ENCODE measurements at places on chromosomes 6 and 20.

- no peak for DNase-seq
Observed at GRCh38 chr6:21201637-21202350, 391.8 kb upstream of the SOX4 start.

DNA sequence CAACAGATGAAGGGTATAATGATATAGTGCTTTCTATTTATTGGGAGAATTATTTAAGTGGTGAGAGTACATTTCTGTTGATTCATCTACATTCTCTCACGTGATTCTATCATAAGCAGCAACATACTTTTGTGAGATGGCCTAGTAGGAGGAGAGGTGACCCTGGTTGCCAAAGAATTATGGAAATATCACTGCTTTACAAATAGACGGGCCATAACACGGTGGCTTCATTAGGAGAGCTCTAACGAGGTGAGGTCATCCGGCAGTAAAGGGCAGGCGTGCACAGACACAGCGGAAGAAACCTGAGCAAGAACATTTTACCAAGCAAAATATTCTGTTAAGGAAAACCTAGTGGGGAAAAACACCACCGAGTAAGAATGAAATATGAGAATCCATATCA lies 337.4 kb upstream of the QKI start:
- DNase-seq, result no peak

- DNase-seq, result no peak
Observed at GRCh38 chr20:13173201-13173600, 47.9 kb upstream of the ISM1 start.

- no peak for DNase-seq
Observed at GRCh38 chr6:16595514-16596120, 165.6 kb downstream of the ATXN1 start.

DNA sequence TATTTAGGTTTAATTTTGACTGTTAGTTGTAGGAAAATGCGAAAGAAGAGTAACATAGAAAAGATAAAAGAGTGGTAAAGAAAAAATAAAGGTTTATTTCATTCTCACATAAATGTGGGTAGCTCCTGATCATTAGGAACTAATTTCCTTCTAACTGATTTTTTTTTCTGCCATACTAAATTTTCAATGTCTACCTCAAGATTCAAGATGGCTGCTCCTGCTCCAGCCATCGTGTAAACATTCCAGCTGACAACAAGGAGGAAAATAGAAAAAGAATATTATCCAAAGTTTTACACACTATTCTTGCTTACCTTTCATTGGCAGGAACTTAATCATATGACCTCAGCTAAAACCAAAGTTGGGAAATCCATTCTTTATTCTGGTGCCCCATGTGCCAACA lies 488.2 kb downstream of the LMBRD1 start:
- DNase-seq, result no peak

GRCh38 chr20:38173237-38174156 lies 8.4 kb upstream of the TGM2 start:
- DNase-seq, result no peak

DNA sequence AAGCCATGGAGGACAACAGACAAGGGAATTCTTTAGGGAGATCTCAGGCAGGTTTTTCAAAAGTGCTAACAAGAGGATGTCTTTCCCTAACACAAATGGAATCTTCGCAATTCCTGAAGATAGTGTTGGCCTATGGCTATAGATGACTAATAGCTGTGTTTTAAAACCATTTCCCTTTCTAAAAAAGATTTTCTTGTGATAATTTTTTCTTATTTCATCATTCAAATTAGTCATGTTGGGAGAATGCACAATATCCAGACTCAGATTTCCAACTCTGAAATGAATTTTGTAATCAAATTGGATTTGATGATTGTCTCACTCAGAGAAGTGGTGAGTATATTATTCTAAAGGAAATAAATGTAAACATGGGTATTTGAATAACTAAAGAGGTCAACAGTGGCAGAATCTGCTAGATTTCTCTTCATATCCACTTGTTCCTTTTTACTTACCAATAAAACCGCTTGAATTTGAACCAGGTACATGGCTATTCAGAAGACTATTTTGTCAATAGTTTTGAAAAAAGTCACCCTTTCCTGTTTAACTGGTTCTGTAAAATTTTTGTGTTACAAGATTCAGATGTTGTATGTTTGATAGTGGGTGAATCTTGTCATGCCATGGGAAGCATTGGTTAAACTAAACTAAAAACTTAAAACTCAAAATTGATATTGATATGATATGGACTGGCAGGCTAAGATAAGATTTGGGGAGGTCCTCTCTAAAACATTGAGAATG lies 1223.7 kb upstream of the EYS start:
- DNase-seq, result no peak

DNA sequence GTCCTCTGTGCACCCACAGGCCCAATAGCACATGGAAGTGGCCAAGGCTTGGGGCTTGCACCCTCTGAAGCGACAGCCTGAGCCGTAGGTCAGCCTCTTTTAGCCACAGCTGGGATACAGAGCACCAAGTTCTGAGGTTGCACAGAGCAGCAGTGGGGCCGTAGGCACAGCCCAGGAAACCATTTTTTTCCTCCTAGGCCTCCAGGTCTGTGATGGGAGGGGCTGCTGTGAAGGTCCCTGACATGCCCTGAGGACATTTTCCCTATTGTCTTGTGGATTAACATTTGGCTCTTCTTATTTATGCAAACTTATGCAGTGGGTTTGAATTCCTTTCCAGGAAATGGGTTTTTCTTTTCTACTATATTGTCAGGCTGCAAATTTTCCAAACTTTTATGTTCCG lies 878.7 kb upstream of the MAN1A1 start:
- no peak for DNase-seq

DNA sequence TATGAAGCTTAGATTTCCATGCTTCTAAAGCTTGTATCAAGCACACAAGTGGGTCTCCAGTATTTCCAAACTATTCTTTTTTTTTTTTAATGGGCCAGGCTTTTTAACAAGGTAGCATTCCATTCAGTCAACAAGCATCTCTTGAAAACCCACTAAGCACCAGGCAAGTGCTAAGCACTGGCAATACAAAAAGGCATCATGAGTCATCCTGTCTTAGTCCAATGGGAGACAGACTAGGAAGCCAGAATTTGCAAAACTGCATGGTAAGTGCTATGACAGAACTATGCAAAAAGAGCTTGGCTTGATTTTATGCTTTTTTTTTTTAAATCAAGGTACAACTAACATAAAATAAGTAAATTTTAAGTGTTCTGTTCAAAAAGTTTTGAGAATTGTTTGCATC lies 109.3 kb upstream of the DST start:
- DNase-seq, result no peak

DNA sequence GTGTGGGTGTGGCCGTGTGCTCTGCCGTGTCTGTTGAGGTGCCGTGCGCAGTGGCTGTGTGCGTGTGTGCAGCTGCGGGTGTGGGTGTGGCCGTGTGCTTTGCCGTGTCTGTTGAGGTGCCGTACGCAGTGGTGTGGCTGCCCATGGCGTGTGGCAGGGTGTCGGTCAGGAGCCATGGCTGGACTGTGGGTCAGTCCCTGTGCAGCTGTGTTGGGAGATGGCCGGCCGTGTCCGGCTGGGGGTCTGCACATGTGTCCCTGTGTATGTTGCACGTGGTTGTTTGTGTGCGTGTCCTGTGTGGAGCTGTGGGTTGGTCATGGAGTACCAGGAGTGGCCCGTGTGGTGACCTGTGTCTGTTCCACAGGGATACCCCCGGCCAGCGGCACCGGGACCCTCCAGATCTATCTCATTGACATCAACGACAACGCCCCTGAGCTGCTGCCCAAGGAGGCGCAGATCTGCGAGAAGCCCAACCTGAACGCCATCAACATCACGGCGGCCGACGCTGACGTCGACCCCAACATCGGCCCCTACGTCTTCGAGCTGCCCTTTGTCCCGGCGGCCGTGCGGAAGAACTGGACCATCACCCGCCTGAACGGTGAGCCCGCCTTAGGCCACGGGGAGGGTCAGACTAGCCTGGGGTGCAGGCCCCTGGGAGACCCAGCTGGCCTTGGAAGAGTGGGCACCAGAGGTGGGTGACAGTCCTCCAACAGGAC lies 137.7 kb downstream of the TAF4 start:
- DNase-seq, result no peak

GRCh38 chr6:22073516-22074198 lies 223.2 kb downstream of the PRL start:
- DNase-seq, result no peak

DNA sequence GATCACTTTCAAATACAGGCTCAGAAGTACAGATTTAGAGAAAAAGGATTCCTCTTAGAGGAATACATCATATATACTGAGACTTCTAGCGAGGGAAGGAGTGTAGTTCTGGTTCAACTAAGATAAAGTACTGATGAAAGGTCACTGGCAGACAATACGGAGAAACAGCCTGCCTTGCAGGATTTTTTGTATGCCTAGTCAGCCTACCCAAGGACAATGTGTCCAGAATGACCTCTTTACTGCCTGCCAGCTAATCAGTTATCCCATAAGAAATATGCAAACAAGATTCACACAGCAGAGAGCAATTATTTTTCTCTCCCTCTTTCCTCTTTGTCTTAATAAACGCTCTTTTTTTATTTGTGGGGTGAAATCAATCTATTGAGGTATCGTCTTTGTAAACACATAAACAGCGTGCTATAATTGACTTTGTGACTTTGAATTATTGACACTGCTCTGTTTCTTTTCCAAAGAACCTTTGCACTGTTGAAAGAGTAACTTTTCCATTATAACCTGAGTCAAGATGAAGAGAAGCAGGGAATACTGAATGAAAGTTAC lies 1.4 kb upstream of the TSPYL4 start:
- DNase-seq, result no peak

- DNase-seq, result no peak
Observed at GRCh38 chr6:133818320-133818719, 70.6 kb upstream of the TCF21 start.

DNA sequence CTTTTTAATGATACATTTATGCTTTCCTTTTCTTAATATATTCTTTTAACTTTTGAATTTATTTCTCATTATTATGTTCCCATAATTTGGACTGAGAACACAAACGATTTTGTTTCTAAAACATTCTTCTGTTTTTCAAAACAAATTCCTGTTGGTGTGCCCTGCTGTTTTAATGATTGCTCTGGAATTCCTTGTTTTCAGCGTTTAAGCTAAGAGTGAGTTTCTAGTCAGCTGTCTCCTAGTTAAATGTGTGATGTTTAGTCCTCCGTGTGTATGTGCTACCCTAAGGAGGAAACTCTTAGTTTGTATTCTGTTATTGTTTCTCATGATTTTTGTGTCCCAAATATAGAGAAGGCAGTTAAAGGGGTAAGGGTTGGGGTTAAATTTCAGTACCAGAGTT lies 306.1 kb upstream of the RGS17 start:
- no peak for DNase-seq
